D341Med (cell line): ENCODE measurements at places on chromosomes 6 and 20.

- no peak for DNase-seq
These were observed 29.2 kb upstream of the ALDH8A1 start for GRCh38 chr6:134979142-134979541.

DNA sequence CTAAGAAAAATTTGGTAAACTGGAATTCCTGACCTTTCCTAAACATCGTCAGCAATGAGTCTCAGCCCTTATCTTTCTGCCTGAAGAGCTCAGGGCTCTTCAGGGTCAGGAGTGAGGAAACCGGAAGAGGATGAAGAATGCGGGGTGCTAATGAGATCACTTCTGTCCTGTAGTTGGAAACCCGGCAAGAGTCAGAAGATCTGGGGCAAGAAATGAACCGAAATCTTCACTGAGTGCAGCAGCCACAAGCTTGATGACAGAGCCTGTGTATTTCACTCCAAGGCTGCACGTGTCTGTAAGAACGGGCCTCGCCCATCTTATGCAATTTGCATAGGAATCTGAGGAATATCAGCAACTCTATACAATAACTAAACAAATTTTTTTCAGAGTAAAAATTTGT, 60.4 kb upstream of the QKI start:
- no peak for DNase-seq

DNA sequence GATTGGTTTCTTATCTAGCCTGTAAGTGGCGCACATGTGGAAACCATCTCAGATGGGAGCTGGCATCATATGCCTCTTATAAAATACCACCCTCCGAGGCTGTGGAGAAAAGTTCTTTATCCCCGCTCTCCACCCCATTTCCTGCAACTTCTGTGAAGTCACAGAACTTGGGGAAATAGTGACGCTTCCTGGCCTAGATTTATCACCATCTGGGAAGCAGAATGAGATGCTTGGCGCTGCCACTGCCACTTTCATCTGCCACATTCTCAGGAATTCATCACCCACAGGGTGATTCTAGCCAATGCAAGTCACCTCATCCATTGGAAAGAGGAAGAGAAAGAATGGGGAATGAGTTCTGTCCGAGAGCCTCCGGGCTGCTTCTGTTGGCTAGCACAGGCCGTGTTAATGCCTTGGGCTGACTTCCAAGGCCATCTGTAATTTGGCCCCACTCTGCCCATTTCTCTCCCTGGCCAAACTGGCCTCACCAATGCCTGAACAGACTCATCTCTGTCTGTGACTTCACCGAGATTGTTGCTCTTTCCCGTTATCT, 148.8 kb upstream of the SOX4 start:
- no peak for DNase-seq

DNA sequence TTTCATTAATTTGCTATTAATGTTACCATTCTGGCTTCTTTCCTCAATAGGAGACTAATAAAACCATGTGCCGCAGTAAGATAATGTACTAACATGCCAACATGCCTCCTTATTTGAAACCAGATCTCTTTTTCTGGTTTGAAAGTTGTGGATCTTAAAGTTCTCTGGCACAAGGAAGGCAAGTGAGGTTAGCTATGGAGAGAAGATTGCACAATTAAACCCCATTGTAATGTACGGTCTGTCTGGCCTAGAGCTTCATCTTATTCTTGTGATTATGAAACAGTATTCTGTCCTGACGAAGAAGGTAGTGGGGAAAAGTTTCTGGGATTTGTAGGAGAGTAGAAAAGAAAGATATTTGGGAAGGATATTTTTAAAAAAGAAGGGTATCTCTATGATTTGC, 68.4 kb downstream of the EYA4 start:
- DNase-seq = no peak
